ENCODE measurements at places on chromosomes 5 and 9.

- no peak for DNase-seq
These were observed 20.2 kb downstream of the ATPSCKMT start for GRCh38 chr5:10229306-10230048.

- DNase-seq, result peak; percentile 79
These were observed 190.1 kb downstream of the GNA14 start for GRCh38 chr9:77457916-77458592.

DNA sequence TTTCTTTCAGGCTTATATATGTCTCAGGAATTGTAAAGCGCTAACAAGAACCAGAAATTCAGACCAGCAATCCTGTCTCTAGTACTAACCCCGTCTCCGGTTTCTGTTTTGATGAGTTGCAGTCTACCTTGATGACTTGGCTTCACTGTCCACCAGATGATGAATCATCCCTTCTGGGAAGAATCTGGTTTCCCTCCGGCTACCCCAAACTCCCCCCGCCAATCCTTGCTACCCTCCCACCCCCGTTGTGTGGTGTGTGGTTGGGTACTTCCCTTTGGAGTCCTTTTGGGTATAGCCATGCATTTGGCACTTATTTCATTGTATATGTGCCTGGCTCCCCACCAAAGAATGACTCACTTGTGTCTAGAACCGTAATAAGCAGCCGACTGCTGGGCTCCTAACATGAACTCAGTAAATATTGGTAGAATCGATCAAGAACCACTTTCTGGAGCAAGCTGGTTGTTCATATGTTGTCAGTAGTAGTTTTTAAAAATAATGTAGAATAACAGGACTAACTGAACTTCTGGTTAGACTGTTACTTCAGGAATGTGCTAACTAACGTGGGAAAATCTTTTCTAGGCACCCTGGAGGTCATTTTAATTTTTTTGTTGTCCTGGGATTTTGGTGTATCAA, 8.3 kb upstream of the TGFBI start:
- DNase-seq, result peak; percentile 95

- no peak for DNase-seq
These were observed 15.8 kb upstream of the NIPAL4 start for GRCh38 chr5:157444224-157444623.

DNA sequence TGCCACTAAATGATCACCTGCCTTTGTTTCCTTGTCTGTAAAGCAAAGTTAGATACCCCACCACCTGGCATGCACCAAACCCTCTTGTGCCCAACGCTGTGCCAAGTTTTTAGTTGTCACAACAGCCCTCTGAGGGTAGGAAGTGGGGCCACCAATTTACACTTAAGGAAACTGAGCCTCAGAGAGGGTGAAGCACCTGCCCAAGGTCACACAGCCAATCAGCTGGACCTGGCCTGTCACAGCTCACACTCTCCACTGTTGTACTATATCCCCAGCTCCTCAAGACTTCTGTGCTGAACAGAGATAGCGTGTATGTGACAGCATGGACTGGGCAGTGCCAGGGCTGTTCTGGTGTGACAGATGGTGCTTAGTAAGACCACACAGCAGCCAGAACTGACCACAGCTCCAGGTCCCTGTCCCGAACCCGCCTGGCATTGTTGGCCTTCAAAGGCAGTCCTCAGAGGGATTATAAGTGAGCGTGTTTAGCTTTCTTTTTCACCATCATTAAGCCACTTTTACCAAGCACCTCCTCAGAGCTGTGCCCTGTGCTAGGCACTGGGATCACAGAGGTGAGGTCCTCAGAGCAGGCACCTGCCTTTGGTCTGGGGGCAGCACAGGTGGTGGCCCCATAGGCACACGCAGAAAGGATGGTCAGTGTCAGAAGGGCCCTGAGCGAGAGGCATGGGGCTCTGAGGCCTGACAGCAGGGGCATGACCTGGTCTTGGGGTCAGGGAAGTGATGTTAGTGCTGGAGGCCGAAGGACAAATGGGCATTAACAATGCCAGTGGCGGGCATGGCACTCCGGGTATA, 71.1 kb downstream of the COL27A1 start:
- DNase-seq, result no peak

GRCh38 chr5:1520791-1521453, 2.8 kb downstream of the LPCAT1 start:
- DNase-seq, result no peak

- no peak for DNase-seq
These were observed 1886.0 kb upstream of the CDH6 start for GRCh38 chr5:29307478-29307877.

- DNase-seq, result no peak
These were observed 156.4 kb downstream of the FGF18 start for GRCh38 chr5:171575808-171576207.

- DNase-seq, result peak; percentile 15
These were observed 83.4 kb downstream of the LPAR1 start for GRCh38 chr9:110954822-110955291.

- DNase-seq, result no peak
These were observed 26.8 kb downstream of the TDRD7 start for GRCh38 chr9:97438666-97439065.

- DNase-seq, result no peak
These were observed 590 bp downstream of the RASGRF2 start for GRCh38 chr5:80960531-80961375.

GRCh38 chr9:107337676-107338590, 54.9 kb downstream of the RAD23B start:
- DNase-seq, result no peak

GRCh38 chr5:1021136-1021968, 12.8 kb downstream of the NKD2 start:
- no peak for DNase-seq

DNA sequence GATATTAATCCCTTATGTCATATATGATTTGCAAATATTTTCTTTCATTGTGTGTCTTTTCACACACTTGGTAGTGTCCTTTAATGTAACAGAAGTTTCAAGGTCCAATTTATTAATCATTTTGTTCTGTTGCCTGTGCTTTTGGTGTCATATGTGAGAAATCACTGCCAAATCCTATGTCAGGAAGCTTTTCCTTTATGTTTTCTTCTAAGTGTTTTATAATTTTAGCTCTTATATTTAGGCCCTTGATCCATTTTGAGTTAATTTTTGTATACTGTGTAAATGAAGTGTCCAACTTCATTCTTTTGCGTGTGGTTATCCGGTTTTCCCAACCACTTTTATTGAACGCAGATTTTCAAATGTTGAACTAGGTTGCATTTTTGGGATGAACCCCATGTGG, 6.1 kb upstream of the ZNF510 start:
- DNase-seq, result no peak

GRCh38 chr5:171454549-171454948, 35.1 kb downstream of the FGF18 start:
- no peak for DNase-seq

DNA sequence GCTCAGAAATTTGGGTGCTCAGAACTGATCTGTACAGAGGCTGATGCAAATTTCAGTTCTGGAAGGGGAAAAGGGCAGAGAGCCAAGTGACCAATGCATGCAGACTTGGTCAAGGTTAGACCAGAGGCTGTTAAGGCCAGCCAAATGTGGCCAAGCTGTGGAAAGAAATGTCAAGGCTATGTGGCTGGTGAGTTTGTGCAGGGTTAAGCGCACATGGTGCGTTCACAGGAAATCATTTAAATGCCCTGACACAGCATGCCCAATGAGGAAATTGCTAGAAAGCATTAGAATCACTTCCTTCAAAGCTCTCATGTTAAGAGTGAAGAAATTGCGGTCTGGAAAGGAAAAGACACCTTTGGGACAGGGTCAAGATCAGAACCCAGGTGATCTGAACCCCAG, 58.0 kb downstream of the PTPN3 start:
- peak; percentile 52 for DNase-seq

DNA sequence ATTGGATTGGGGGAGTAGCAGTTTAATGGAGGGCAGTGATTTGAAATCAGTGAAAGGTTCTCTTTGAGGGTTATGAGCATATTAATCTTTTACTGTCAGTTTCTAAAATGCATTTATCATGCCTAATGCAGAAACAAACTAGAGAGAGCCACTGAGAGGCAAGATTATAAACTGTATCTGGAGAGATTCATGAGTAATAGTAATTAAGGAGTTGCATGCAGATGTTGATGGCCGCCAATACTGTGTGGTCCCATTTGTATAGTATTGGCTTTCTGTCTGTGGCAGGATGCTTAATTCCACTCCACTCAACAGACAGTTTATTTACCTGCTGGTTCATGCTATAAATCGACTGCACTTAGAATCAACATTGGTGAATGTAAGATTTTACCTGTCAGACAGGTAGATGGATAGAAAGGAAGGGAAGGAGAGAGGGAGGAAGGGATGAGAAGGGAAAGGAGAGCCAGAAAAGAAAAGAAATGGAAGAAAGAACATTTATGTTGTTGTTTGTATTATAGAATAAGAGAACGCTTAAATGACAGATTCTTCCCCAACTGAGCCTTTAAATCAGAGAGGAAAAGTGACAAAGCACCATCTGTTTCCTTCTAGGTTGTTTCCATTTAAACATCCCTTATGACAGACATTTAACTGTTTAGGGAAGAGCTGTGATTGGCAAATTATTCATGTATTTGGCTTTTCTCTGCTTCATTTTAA, 146.5 kb downstream of the PAM start:
- DNase-seq, result no peak

- no peak for DNase-seq
These were observed 30.6 kb downstream of the SH3GL2 start for GRCh38 chr9:17609312-17610005.

- no peak for DNase-seq
These were observed 329.4 kb downstream of the ARRDC3 start for GRCh38 chr5:91053741-91054025.

GRCh38 chr5:108432024-108432423, 50.1 kb upstream of the FBXL17 start:
- DNase-seq, result no peak

- no peak for DNase-seq
These were observed 266.1 kb downstream of the NDUFS4 start for GRCh38 chr5:53826504-53826903.

GRCh38 chr5:97182571-97183099, 412 bp downstream of the RIOK2 start:
- peak; percentile 33 for DNase-seq

DNA sequence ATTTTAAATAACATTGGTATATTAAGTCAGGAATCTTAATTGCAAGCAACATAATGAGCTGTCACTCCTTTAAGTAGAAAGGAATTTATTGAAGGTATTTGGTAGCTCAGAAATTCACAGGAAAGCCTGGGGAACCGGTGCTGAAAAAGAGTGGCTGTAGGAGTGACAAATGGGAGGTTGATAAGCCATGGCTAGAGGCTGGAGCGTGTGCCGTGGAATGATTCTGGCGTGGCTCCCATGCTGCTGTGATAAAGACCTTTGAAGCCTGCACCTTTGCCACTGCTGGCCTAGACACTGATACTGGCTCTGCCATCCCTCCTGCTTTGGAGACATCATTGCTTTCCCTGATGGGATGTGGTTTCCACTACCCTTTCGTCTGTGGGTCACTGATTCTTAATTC, 65.7 kb upstream of the ATG10 start:
- DNase-seq, result no peak

DNA sequence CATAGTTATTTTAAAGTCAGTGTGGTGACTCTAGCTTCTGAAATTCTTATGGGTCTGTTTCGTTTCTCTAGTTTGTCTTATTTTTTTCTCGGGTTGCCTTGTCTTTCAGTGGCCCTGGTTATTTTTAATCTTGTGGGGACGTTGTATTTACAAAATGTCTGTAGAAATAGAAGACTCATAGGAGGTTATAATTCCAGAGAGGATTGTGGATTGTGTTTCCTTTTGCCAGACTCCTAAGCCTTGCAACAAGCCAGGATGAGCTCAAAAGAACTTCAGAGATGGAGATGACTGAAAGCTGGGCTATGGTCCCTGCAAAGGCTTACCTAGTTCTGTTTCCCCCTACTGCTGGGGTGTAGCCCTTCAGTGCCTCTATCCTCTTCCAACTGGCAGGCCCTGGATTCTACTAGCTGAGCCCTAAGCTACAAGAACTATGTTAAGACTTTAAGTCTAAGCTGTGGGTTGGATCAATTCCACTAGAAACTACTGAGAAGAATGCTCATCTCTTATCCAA, 32.2 kb upstream of the LECT2 start:
- no peak for DNase-seq

- no peak for DNase-seq
These were observed 96.4 kb upstream of the IL12B start for GRCh38 chr5:159426694-159427093.

GRCh38 chr9:71795097-71795813, 26.9 kb upstream of the CEMIP2 start:
- DNase-seq, result no peak

GRCh38 chr5:143932584-143932983, 120.6 kb downstream of the HMHB1 start:
- DNase-seq, result no peak

DNA sequence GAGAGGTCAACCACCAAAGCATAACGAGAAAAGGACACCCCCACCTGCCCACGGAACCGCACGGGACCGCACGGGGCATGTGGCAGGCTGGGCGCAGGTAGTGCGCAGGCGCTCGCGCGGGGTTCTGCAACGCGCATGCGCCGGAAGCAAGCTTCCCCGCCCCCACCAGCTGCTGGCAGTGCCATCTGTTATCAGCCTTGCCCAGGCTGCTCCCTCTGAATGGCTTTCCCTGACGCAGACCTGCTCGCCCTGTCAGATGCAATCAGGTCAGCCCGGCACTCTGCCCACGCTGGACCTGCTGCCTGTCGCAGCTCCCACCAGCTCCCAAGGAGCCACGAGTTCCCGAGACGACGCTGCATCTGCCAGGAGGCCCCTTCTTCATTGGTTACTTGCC, 22.8 kb downstream of the PTCH1 start:
- DNase-seq, result peak; percentile 64

GRCh38 chr9:94867842-94868312, 141.4 kb downstream of the AOPEP start:
- DNase-seq, result peak; percentile 8

GRCh38 chr9:7089406-7090193, 331.8 kb downstream of the KDM4C start:
- DNase-seq, result no peak

- peak; percentile 25 for DNase-seq
These were observed 656.2 kb upstream of the PTPRD start for GRCh38 chr9:11269036-11269435.

DNA sequence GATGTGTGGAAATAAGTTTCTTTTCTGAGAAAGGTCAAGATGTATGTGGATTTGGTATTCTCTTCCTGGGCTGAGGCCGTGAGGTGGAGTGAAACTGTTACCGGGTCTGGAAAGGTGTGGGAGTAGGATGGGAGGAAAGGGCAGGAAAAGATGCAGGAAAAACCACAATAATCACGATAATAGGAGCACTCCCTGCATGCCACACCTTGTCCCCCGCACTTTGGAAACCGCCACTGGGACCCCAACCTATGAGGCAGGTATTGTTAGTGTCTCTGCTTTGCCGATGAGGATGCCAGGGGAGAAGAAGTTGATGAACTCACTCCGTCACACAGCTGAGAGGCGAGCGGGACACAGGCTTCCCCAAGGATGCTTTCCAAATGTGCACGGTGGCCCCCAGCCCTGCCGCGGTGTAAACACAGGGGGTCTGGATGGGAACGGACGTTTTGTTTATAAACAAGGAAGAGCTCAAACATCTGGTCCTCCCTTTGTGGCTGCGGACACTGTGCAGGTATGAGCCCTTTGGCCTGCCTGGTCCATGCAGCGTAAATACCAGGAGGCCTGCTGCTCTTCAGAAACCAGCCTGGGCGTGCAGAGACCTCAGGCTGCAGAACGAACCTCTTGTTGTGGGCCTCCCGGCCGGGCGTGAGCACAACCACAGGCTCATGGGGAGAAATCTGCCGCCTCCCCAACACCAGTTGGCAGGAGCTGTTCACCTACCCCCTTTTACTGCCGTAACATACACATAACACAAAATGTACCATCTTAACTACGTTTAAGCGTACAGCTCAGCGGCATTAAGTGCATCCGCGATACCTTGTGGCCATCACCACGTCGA, 126.7 kb downstream of the COL23A1 start:
- no peak for DNase-seq
